ENCODE measurements at places on chromosomes 2 and 18.

DNA sequence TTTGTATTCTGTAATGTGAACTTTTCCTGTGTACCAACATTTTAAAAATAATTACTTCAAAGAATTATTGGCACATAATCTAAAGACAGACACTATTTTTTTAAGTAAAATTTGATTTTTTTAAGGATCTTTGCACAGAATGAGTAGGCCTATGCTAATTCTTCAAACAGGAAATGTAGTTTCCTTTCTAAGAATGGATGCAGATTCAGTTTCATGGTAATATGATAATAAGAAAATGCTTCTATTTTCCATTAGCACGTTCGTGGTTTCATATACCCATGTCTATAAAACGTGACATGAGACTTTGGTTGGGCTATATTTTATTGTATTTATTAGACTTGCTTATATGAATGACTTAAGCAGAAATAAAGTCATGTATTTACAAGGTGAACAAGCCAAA lies 191.8 kb upstream of the RBBP8 start:
- no peak for DNase-seq

- no peak for DNase-seq
Observed at GRCh38 chr2:142966284-142966683, 88.8 kb downstream of the KYNU start.

- no peak for DNase-seq
Observed at GRCh38 chr2:232523402-232523681, 2.6 kb upstream of the CHRND start.

DNA sequence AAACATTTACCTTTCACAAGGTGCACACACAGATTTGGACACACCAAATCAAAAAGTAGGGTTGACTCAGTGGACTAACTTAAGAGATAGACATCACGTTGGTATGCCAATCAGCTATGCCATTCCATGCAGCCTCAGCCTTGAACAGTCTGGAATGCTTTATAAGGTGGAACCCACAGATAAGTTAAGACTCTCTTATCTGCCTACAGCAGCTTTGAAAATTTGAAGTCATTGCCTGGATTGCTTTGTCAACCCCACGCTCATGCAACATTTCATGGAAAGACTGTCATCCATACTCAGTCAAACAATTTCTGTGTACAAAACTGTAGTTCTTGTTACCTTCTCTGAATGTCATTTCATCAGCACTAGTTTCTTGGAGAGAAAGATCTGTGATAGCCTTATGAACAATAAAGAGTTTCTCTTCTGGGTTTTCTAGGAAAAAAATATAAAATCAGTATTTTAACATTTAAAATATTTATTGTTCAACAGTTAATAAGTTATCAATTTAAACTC lies 1.2 kb downstream of the ERMN start:
- DNase-seq = no peak
